Muscle of leg (tissue), 16 donors: ENCODE measurements at places on chromosomes 4 and X. TPM values are rescaled to one million over a fixed set of nuclear protein-coding genes. Genes with fewer than 3 reads are reported as not detected.
A peak's percentile ranks its signal among the peaks of the same experiment; 100 is the strongest.

DNA sequence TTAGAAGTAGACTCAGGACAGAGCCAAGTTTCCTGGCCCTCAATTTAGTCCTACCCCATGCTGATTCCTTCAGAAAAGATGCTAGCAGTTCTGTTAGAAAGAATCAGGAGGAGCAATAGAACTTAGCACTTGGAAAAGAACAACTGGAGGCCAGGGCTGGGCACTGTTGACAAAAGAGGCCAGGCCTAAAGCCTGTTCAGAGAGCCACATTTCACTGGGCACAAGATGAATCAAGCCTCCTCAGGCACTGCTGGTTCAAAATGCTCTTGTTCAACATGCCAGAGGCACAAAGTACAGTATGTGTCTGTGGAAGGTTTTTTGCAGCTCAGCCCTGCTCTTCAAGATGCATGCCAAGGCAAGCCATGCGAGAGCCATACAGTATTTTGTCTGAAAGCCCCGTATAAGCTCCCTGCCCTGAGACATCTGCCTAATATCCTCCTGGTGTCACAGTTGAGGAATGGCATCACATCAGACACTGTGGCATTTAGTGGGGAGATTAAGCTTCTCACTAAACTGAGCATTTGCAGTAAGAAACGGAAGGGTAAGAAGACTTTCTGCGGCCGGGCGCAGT lies 53.7 kb downstream of the RASL11B start:
- H3K4me3 ChIP-seq, result no peak overlapping the region
- DNase-seq, result no peak
- H3K27me3 ChIP-seq, result no peaks in the 10 kb centered on the region
- no peaks in the 10 kb centered on the region for H3K36me3 ChIP-seq

- no peaks in the 10 kb centered on the region for H3K36me3 ChIP-seq
- H3K4me3 ChIP-seq, result no peak overlapping the region
- no peak for DNase-seq
- H3K4me1 ChIP-seq, result peaks cover 26% of the 10 kb centered on the region
- no peak overlapping the region for H3K27ac ChIP-seq
Measured at GRCh38 chr4:3267576-3268394, 18.8 kb downstream of the MSANTD1 start.

- no peaks in the 10 kb centered on the region for H3K4me1 ChIP-seq
- H3K36me3 ChIP-seq, result no peaks in the 10 kb centered on the region
- no peak for DNase-seq
- no peak overlapping the region for H3K4me3 ChIP-seq
- H3K27ac ChIP-seq, result no peak overlapping the region
Measured at GRCh38 chr4:71697031-71697430, 86.8 kb downstream of the GC start.

DNA sequence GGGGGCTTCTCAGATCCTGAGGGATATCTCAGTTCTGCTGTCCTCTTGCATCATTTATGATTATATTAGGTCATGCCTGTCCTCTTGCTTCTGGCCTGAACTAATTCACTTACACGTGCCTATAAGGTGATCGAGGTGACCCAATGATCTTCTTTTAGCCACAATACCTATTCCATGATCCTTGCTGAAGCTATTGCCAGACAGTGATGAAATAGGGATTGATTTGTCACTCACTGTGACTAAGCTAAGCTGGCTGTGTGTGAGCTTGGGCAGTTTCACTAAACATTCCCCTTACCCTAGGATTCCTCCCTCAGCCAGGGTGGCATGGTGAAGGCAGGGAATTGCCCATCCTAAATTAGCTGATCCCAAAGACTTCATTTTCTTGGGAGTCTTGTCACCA lies 19.0 kb downstream of the HADH start:
- H3K27ac ChIP-seq, result no peak overlapping the region
- H3K4me3 ChIP-seq, result no peak overlapping the region
- peaks cover 19% of the 10 kb centered on the region for H3K36me3 ChIP-seq
- H3K4me1 ChIP-seq, result peaks cover 12% of the 10 kb centered on the region
- no peak for DNase-seq
- H3K27me3 ChIP-seq, result no peaks in the 10 kb centered on the region

DNA sequence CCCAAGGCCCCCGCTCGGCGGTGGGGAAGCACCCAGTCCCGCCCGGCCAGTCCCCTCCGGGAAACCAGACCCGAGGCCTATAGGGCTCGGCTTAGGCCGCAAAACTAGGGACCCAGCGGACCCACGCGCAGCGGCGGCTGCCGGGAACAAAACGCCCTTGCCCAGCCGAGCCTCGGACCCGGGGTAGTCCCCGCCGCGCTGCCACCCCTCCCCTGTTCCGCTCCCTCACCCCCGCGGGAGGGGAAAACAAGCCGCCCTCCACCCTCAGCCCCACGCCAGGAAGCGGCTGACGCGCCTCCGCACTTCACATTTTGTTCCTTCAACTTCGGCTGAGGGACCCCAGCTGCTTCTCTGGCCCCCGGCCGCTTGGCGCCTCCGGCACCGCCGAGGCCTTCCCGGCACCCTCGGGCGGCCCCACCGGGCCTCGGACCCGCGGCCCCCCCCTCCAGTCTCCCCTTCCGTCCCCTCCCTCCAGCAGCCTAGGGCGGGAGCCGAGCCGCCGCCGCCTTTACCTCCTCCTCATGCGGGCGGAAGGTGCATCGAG lies 694 bp downstream of the PDS5A start:
- peak overlapping the region; percentile 93 for H3K4me3 ChIP-seq
- peaks cover 9% of the 10 kb centered on the region for H3K4me1 ChIP-seq
- H3K27ac ChIP-seq, result peak overlapping the region; percentile 96
- H3K27me3 ChIP-seq, result no peaks in the 10 kb centered on the region
- peaks cover 19% of the 10 kb centered on the region for H3K36me3 ChIP-seq

GRCh38 chrX:81238166-81238565 lies 36.3 kb downstream of the SH3BGRL start:
- no peak for DNase-seq
- H3K27me3 ChIP-seq, result peaks cover 4% of the 10 kb centered on the region
- H3K27ac ChIP-seq, result no peak overlapping the region
- H3K4me3 ChIP-seq, result no peak overlapping the region
- peaks cover 2% of the 10 kb centered on the region for H3K36me3 ChIP-seq
- H3K4me1 ChIP-seq, result no peaks in the 10 kb centered on the region

The CLDN34 gene
- not detected for total RNA-seq

- H3K27me3 ChIP-seq, result no peaks in the 10 kb centered on the region
- no peak for DNase-seq
- H3K4me1 ChIP-seq, result no peaks in the 10 kb centered on the region
- no peak overlapping the region for H3K4me3 ChIP-seq
- H3K36me3 ChIP-seq, result peaks cover 35% of the 10 kb centered on the region
- H3K27ac ChIP-seq, result no peak overlapping the region
Measured at GRCh38 chrX:357693-358471, 28.8 kb downstream of the PPP2R3B start.

DNA sequence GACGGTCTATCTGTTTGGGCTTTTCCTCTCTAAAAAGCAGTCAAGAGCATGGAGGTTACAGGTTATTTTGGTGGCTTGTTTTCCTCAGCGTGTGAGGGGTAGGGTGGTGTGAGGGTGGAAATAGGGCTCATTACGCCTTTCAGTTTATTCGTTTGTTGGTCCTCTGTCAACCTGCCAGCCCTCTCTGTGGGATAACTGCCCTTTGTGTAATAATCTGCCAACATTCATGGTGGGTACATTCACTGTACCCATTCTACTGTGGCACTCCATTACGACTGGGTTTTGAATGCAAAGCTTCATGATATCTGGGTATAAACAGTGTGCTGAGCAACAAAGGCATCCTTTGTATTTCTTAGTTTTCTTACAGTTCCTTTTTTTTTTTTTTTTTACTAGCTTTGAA lies 136.4 kb downstream of the ADGRL3 start:
- H3K4me1 ChIP-seq, result no peaks in the 10 kb centered on the region
- no peak for DNase-seq
- no peaks in the 10 kb centered on the region for H3K27me3 ChIP-seq
- no peaks in the 10 kb centered on the region for H3K36me3 ChIP-seq
- H3K27ac ChIP-seq, result no peak overlapping the region

DNA sequence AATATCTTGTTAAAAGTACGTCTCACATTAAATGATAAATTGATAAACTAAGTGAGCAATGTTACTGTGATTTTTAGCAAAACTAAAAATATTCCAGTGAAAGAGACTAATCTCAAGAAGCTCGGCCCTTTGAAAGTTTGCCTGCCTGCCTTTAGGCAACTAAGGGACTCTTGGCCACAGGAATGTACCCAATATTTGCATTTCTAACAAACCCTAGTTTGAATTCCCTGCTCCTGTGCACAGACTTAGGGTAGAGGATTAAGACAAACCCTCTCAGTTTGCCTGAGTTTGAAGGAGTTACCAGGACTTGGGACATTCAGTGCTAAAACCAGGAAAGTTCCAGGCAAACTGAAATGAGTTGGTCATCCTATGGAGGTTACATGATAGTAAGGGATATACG lies 157.1 kb downstream of the SCFD2 start:
- H3K4me3 ChIP-seq, result no peak overlapping the region
- no peak for DNase-seq
- H3K27ac ChIP-seq, result no peak overlapping the region
- no peaks in the 10 kb centered on the region for H3K36me3 ChIP-seq
- no peaks in the 10 kb centered on the region for H3K27me3 ChIP-seq

The FAM47A gene
- not detected for total RNA-seq

The GABRA4 gene
- total RNA-seq, result not detected

GRCh38 chr4:36900446-36900987 lies 344.0 kb upstream of the NWD2 start:
- no peaks in the 10 kb centered on the region for H3K4me1 ChIP-seq
- no peaks in the 10 kb centered on the region for H3K27me3 ChIP-seq
- DNase-seq, result no peak
- no peaks in the 10 kb centered on the region for H3K36me3 ChIP-seq
- no peak overlapping the region for H3K4me3 ChIP-seq

GRCh38 chr4:12389604-12390003 lies 960.9 kb upstream of the HS3ST1 start:
- H3K4me3 ChIP-seq, result no peak overlapping the region
- H3K27ac ChIP-seq, result no peak overlapping the region
- H3K27me3 ChIP-seq, result no peaks in the 10 kb centered on the region
- DNase-seq, result no peak
- no peaks in the 10 kb centered on the region for H3K36me3 ChIP-seq
- no peaks in the 10 kb centered on the region for H3K4me1 ChIP-seq

GRCh38 chrX:369563-370101 lies 17.1 kb downstream of the PPP2R3B start:
- H3K36me3 ChIP-seq, result no peaks in the 10 kb centered on the region
- peaks cover 24% of the 10 kb centered on the region for H3K27me3 ChIP-seq
- peak overlapping the region; percentile 54 for H3K4me3 ChIP-seq
- H3K27ac ChIP-seq, result peak overlapping the region; percentile 88
- no peak for DNase-seq

DNA sequence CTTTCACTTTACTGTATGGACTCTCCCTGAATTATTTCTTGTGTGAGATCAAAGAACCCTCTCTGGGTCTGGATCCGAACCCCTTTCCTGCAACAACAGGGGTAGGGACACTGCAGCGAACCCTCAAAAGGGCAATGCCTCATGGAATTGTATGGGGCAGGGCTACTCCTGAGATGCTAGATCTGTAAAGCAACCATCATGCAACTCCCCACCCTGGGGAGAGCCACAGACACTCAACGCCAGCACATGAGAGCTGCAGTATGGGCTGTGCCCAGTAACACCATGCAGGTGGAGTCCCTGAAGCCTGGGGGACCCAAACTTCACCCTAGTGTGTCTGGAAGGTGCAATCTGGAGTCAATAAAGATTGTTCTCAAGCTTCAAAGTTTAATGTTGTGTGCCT lies 304.7 kb downstream of the DCHS2 start:
- H3K36me3 ChIP-seq, result no peaks in the 10 kb centered on the region
- H3K4me3 ChIP-seq, result no peak overlapping the region
- no peaks in the 10 kb centered on the region for H3K4me1 ChIP-seq
- H3K27ac ChIP-seq, result no peak overlapping the region
- no peaks in the 10 kb centered on the region for H3K27me3 ChIP-seq
- no peak for DNase-seq

DNA sequence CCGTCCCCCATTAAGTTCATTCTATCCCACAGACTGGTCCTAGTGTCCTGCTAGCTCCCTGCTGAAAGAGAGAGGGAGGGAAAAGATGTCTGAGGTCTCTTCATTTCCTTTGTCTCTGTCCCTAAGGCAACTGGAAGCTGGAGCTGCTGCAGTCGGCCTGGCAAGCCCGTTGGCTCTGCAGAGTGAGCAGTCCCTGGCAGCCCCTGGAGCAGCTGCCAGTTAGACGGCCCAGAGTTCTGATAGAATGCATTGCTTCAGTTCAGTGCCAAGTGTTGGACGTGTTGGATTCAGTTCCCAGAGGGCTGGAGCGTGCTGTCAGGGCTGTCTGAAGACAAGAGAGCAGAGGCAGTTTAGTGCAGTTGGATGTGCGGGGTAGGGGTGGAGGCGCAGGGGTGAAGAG lies 975 bp downstream of the KCNE5 start:
- H3K4me3 ChIP-seq, result peak overlapping the region; percentile 18
- DNase-seq, result peak; percentile 68
- H3K36me3 ChIP-seq, result no peaks in the 10 kb centered on the region
- H3K27me3 ChIP-seq, result peaks cover 24% of the 10 kb centered on the region
- peaks cover 4% of the 10 kb centered on the region for H3K4me1 ChIP-seq
- H3K27ac ChIP-seq, result peak overlapping the region; percentile 77

GRCh38 chr4:61309616-61310015 lies 109.5 kb downstream of the ADGRL3 start:
- no peak for DNase-seq
- no peaks in the 10 kb centered on the region for H3K36me3 ChIP-seq
- no peak overlapping the region for H3K4me3 ChIP-seq
- H3K27me3 ChIP-seq, result no peaks in the 10 kb centered on the region
- no peaks in the 10 kb centered on the region for H3K4me1 ChIP-seq

DNA sequence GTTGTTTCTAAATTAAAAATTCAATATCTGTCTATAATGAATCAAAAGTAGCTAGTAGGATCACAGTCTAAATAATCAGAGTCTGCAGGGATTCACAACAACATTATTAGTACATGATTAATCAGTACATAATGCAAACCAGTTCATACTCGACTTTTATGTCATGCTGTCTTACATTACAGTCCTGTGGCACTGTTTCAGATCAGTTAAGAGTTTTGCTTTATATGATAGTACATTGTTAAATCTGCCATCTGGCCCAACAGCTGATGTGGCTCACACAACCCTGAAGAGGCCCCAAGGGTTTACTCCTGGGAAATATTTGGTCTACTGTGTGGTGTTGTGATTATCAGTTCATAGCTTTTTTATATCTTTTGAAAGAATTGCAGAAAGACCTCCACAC lies 247.1 kb upstream of the ETNPPL start:
- H3K4me3 ChIP-seq, result no peak overlapping the region
- H3K27ac ChIP-seq, result no peak overlapping the region
- H3K4me1 ChIP-seq, result peaks cover 6% of the 10 kb centered on the region
- no peaks in the 10 kb centered on the region for H3K36me3 ChIP-seq

DNA sequence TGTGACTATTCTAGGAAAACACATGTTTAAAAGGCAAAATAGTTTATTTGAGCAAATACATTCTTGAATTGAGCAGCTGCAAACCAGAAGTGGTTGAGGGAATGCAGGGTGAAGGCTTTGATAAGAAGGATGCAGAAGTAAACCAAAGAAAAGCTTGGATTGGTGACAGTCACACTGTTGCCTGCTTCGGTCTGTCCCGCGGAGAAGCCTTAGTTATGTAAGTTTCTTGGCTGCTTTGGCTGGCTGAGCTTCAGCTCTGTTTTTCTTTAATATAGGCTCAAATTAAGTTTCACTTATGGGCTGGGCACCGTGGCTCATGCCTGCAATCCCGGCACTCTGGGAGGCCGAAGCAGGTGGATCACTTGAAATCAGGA lies 67.6 kb downstream of the FAM53A start:
- no peaks in the 10 kb centered on the region for H3K27me3 ChIP-seq
- H3K27ac ChIP-seq, result no peak overlapping the region
- H3K36me3 ChIP-seq, result no peaks in the 10 kb centered on the region
- H3K4me1 ChIP-seq, result no peaks in the 10 kb centered on the region

GRCh38 chr4:83011689-83012199 lies 1.1 kb upstream of the LIN54 start:
- no peaks in the 10 kb centered on the region for H3K27me3 ChIP-seq
- peak overlapping the region; percentile 89 for H3K27ac ChIP-seq

- H3K27me3 ChIP-seq, result no peaks in the 10 kb centered on the region
- H3K4me3 ChIP-seq, result no peak overlapping the region
- peaks cover 8% of the 10 kb centered on the region for H3K4me1 ChIP-seq
- peaks cover 11% of the 10 kb centered on the region for H3K36me3 ChIP-seq
Measured at GRCh38 chr4:88756149-88756548, 58.5 kb upstream of the NAP1L5 start.

The C4orf36 gene
- 0.44 TPM for total RNA-seq
